ENCODE measurements at places on chromosomes 2 and 18. TPM values are rescaled to one million over a fixed set of nuclear protein-coding genes. Genes with fewer than 3 reads are reported as not detected.

The EVA1A gene
- 4.8 TPM for total RNA-seq

The DTNB gene
- total RNA-seq, result 26.2 TPM

The ABCB11 gene
- total RNA-seq, result 1.5 TPM

The COA5 gene
- 38.2 TPM for total RNA-seq

The LINC00305 gene
- not detected for total RNA-seq

The KCNIP3 gene
- total RNA-seq, result 13.9 TPM

The NT5C1B gene
- total RNA-seq, result not detected

The SPRED2 gene
- 64.7 TPM for total RNA-seq

The CDH20 gene
- total RNA-seq, result 2.4 TPM

The HDAC4 gene
- total RNA-seq, result 99.5 TPM

Data from sciatic nerve (tissue), 2 donors.